Activated gamma-delta T cell (primary cell): ENCODE measurements at places on chromosomes 2 and 18.

DNA sequence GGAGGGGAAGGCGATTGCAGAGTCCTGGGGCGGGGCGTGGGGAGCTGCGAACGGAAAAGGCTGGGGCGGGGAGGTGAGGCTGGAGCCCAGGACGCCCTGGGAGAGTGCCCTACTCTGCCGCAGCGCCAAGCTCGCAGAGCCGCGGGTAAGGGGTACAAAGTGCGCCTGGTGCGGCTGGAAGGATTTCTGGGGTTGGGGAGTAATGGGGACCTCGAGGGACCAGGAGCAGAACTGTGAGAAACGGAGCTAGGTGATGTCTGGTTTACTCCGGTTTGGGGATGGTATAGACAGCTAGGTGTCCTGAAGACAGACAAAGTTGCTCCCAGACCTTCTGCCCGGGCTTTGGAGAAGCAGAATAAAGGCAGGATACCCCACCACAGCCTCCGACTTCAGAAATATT lies 718 bp upstream of the NXPH2 start:
- no peak for DNase-seq

DNA sequence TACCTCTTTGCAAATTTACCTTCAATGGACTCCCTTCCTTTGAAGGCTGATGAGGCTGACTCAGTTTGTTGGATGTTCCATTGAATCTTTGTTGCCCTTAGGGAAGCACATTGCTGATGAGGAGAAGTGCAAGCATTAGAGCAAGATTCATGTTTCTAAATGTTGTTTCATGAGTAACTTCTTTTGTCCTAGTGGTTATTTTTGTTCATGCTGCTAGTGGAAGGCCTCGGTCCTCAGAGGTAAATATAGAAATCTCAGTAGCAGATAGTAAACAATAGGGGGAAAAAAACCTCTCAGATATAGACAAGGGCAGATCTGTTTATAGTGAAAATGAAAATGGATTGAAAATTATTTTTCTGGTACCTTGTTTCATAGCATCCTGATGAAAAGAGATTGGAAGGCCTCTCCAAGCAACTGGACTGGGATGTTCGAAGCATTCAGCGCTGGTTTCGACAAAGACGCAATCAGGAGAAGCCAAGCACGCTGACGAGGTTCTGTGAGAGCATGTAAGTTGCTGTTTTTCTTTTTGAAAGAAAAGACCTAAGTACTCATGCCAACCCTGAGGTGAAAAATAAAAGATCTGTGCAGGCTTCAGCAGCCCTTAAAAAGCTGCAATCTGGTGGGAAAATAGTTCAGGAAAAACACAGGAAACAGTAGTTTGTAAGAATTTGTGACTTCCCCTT lies 104.9 kb downstream of the CERS6 start:
- no peak for DNase-seq

DNA sequence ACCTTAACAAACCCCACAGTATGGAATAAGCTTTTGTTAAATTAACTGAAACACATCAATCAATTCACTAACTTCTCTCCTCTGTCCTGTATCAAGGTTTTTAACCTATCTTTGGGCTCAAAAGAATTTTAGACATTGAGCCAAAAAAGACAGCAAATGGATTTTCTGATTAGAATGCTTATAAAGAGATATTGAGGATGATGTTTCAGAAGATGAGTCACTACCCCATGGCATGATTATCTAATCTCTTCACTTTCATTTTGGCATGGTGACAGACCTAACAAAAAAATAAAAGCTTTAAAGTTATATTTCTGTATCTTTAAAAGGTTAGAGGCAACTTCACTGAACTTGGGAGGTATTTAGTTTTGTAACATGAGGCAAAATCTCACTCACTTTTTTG lies 55.5 kb downstream of the SGPP2 start:
- no peak for DNase-seq

- no peak for DNase-seq
Observed at GRCh38 chr18:47331641-47332040, 80.2 kb upstream of the SKOR2 start.

DNA sequence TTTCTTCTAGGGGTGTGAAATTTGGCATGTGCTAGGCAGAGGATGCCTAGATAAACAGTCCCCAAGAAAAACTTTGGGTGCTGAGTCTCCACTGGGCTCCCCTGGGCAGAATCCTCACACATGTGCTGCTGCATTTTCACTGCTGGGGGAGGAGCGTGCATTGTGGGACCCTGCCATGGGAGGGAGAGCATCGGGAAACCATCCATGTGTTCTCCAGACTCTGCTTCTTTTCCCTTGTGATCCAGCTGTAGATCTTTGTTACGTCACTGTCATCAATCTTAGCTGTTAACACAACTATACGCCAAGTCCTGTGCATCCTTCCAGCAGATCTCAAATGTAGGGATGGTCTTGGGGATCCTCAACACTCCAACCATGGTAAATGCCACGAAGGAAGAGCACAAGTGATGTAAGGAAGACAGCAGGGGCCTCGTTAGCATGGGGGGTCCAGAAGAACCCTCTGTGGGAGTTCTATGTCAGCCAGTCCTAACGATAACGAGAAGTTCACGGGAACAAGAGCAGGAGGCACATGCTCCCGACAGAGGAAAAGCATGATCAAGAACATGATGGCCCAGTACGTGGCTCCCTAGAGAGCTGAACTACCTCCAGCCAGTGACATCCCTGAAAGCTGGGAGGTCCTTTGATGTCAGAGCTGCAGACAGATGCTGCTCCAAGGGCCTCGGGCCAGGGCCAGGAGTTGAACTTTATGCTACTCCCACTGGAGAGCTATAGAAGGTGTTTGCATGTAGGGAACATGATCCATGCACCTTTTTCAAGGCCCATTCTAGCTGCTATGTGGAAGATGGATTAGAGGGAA lies 41.1 kb upstream of the NPAS2 start:
- DNase-seq: no peak

DNA sequence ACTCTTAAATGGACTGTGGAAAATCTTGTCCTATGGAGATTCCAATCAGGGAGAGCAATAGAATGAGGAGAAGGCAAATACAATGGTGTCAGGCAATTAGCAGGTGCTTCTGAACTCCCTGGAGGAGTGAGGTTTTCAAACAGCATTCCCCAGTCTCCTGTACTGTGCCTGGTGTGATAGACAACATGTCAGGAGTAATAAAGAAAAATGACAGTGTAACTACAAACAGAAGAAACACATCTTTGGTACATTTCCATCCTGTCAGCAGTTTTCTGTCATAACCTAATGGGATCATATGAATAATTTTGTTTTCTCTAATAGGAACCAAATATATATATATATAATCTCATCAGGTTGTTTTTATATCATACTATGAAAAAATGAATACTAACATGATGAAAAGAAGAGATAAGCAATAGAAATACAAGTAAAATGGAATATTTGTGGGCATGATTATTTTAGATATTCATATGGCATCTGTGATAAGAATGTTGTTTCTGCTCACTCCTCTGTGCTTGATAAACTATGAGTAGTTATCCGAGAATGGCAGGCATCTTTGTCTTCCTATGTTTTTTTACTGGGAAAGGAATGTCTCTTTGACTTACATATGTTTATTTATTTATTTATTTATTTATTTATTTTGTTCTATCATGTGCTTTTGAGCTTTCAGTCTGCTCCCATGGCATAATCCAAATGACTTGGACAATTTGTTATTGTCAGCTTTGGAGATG lies 441.7 kb downstream of the TXNL1 start:
- no peak for DNase-seq

GRCh38 chr2:31440764-31441163 lies 26.2 kb upstream of the XDH start:
- DNase-seq: no peak

DNA sequence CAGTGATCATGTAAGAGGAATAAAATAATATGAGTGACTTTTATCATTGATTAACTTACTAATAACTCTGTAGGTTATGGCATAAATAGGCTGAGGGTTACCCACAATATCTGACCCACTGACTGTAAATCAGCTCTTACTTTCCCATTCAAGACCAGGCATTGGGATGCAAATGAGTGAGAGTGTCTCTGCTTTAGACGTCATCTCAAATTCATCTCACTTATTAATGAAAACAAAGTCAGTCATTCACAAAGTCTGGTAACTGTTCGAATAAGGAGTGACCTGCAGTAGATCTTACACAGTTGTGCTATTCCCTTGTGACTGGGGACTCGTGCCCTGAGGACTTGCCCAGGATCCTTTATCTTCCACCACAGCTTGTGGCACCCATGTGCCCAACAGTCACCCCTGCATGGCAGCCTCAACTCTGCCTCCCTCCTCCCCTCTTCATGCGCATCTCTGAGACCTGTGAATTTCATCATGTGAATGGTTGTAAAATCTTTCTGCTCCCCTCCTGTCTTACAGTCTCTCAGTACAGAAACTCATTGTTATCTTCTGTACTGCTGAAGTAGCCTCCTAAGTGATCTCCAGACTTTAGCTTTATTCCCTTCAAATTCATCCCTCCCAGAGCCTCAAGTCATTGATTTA lies 131.4 kb downstream of the ARHGAP28 start:
- no peak for DNase-seq

- DNase-seq: no peak
Observed at GRCh38 chr2:169260246-169260645, 102.1 kb downstream of the LRP2 start.

DNA sequence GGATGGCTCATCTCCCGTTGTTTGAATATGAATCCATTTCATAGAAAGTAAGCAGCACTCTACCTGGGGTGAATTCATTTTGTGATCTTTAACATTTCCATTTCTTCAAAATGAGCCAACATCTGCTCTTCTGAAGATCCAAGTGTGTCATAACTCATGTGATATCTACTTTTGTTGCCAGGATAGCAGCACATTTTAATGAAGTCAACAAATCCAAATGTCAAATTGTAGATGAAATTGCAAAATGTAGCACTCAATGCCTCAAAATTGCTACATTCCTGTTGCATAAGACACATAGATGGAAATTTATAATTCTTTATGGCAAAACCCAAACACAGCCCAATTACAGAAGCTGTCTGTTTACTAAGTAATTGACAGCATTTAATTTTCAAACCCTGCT lies 360.7 kb downstream of the TMX3 start:
- no peak for DNase-seq

DNA sequence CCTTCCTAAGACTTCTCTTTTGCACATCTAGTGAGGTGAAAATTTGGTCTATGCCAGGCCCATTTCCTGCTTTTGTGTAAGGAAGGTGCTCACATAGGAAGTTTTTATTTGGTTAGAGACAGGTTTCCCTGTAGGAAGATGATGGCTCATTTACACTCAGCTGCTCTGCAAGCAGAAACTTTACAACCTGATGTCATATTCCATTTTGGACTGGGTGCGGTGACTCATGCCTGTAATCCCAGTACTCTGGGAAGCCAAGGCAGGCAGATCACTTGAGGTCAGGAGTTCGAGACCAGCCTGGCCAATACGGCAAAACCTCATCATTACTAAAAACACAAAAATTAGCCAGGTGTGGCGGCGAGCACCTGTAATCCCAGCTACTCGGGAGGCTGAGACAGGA lies 35.8 kb downstream of the CASP10 start:
- DNase-seq: no peak

DNA sequence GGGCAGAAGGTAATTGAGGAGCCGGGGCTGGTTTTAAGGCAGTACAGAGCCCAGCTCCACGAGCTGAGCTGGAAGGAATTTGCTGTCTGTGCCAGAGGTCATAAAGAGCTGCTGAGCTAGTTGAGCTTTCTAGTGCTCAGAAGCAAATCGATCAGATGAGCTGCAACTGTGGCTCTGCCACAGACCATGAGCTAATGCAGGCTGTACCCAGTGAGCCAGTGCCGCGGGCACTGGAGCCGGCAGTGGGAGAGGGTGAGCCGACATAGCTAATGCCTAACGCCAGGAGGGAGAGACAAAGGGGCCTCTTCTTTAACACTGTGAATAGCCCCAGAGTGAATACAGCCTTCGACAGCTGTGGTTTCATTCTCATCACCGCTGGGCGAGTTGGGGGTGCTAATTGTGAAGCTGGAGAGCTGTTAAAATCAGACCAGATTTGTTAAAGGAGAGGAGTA lies 410.1 kb upstream of the TCF4 start:
- DNase-seq: no peak

GRCh38 chr2:102110596-102111334 lies 31.8 kb upstream of the IL1R1 start:
- DNase-seq: no peak

DNA sequence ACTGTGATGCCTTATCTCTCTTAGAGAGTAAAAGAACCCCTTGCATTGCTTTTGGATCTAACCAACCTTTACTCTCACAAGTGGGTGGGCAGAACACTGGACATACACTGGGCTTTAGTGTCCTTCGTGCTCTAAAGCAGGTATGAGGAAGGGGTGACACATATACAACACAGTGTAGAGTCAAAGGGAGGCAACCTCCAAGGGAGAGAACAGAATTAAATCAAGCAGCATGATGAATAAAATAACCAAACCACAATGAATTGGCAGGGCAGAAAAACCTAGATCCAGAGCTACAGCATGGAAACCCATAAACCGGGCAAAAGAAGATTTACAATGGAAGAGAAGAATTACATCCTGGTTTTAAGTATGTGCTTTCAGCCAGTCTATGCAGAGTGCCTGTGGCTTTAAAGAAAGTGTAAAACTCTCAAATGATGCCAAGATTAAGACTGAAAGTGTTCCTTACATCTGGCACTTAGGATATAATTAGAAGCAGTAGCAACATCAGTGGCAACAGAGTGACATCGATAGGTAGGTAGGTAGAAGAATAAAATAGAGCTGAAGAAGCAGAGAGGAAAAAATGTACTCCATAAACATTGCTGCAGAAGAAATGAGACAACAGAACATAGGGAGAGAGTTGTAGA lies 191.7 kb upstream of the ZC3H15 start:
- no peak for DNase-seq

DNA sequence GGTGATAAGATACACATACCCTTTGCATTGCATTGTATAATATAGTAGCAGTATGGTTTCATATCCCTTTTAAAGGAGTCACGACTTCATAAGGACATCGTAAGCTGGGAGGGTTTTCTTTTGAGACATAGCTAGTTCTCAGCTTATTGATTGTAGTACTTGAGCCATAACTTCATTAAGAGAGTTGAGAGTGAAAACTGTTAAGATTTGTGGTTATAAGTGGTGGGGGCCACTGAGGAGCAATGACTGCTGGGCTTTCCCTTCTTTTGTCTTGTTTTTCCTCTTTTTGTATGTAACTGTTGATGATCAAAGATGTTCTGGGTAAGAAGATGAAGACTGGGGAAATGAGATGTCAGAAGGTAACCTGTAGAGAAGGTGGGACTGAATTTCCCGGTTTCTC lies 11.0 kb downstream of the EIF5B start:
- no peak for DNase-seq

- DNase-seq: no peak
Observed at GRCh38 chr2:237708961-237709360, 81.6 kb downstream of the LRRFIP1 start.

DNA sequence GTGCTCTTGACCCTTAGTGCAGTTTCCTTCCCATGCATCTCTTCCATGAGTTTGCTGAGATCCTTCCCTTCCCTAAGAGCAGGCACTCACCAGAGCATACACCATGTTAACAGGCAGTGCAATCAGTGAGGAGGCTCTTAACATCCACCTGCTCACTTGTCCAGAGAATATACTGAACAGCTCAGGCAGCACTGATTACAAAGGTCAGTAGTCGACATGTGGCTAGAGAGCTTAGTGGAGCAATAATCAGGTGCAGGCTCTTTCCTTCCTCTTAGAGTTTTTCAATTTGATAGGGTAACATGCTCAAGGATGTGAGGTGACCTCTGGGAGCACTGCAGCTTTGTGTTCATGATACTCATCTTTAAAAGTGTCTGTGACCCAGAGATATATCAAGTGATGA lies 144.1 kb upstream of the SETBP1 start:
- no peak for DNase-seq

- DNase-seq: no peak
Observed at GRCh38 chr2:8729939-8730338, 48.1 kb downstream of the ID2 start.

GRCh38 chr2:170656669-170657068 lies 58.5 kb upstream of the SP5 start:
- no peak for DNase-seq
